Stimulated activated CD4-positive, alpha-beta T cell treated with anti-CD3 and anti-CD28 coated beads, TNF-alpha, amount 100 ng/mL, for 4 hours (primary cell): ENCODE measurements at places on chromosomes 2 and 18.

- DNase-seq: no peak
Observed at GRCh38 chr18:62516242-62516641, 6.6 kb upstream of the ZCCHC2 start.

DNA sequence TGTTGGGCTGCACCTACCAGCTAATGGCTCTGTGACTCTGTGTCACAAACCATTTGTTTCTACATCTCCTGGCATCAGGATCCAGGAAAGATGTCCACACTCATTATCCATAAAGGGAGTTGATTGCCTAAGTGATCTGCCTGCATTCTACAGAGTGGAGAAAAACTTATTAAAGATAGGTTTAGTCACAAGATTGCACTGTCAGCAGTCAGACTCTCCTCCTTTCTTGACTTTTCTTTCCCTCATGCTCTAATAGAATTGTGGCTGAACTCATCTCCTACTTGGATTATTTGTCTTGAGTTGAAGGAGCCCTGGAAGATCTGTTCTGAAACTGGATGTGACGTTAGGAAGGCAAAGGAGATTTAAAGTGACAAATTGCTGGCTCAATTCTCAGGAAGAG, 152.7 kb downstream of the SLC8A1 start:
- DNase-seq: no peak

DNA sequence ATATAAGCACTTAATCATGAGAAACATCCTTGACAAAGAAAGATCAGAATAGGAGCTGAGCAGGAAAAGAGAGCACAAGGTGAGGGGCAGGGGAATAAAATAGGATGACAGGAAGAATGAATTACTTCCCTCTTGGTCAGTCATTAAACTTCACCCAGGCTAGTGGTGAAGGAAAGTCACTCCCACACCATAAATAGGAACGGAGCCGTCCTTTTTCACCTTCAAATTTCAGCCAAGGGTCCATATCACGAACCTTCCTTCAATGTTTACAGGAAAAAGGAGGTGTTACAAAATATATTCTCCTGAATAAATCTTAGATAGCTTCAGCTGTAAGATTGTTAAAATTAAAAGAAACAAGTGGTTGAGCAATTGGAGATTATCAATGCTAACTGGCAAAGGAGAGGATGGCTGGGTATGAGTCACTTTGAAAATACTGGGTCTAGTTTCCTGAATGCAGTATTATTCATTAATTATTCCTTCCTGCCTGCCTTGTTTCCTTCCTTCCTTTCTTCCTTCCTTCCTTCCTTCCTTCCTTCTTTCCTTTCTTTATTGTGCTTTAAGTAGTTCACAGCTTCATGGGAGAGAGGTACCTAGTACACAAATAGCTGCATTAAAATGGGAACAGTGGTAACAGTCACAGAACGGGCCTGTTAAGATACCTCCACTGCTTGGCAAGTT, 292.3 kb upstream of the ID2 start:
- no peak for DNase-seq

DNA sequence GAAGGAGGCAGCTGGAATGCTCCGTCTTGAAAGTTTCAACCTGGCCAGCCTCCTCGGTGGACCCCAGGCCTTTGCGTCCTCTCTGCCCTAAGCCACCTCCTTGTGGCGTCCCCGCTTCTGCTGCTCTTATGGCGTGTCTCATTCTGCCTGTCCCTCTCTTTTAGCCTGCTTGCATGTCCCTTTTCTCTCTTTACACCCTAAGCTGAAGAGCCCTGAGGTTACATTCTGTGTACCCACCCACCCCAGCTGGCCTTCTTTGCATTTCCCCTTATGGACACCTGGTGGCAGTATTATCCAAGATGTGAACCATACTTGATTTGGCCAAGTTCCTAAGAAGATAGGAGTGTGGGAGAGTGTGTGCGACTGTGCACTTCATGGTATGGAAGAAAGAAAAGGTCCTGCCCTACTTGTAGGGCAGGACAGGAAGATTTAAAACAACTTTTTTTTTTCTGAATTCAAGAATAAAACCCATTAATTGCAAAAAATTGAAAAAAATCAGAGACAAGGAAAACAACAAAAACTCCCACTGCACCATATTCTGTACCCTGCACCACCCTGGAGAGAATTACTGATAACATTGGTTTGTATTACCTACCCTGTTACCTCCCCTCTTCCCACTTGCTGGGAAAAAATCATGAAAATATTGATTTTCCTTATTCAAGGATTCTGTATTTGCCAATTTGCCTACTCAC, 77.4 kb downstream of the DYSF start:
- no peak for DNase-seq

GRCh38 chr18:74579496-74580065, 18.1 kb upstream of the ZNF407 start:
- DNase-seq: no peak

GRCh38 chr18:57754577-57755338, 48.4 kb downstream of the ATP8B1 start:
- DNase-seq: no peak

DNA sequence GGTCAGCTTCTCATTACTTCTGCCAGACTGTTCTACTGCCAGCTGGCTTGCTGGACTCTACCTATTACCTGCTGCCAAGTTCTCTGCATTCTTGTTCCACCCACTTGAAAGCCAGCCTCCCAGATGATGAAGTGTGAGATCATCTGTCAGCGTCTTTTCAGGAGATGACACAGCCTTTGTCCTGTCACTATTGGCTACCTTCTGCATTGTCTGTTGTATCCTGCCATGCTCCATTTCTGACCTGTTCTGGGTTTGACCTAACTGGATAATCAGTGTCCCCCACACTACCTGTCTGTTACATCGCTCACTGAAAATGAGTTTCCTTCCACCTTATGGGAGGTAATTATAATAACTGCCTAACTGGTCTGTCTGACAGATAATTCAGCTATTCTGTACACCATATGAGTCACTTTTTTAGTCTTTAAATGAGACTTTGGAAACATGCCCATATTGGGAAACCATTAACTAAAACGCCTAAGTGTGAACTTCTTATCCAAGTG, 520.6 kb downstream of the METTL4 start:
- no peak for DNase-seq

- DNase-seq: no peak
Observed at GRCh38 chr2:113962692-113963480, 73.0 kb downstream of the ACTR3 start.

- DNase-seq: no peak
Observed at GRCh38 chr2:4791488-4791887, 900.7 kb upstream of the SOX11 start.

DNA sequence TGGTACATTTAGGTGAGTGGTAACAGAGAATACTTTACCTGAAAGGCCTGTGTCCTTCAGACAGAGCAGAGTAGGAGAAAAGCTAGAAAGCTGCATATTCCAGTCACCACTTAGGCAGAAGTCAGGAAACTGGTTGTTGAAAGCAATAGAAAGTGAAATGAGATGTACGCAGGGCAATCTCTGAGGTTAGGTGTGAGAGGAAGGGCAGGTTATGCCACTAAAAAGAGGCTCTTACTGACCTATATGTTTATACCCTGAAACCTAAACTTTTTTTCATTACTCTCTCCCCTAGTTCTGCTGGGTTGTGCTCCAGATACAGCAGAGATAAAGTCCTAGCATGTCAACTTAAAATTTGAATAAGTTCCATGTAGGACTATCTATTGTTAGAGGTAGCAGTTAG, 93.5 kb downstream of the COX7A2L start:
- DNase-seq: no peak

DNA sequence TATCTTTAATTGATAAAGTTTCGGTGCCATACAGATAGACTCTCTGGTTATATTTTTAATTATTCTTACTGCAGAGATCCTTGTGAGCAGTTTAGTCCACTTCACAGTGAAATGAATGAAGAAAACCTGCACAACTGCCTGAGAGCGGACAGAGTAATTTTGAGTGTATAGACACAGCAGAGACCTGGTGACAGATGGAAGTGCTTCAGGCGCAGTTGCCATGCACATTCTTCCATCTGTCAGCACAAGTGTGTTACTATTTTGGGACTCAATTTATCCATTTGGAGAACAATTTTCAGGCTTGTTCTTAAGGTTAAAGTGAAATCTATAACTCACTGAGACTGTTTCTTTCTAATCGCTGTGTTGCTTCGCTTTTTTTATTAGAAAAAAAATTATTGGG, 147.8 kb upstream of the SPHKAP start:
- DNase-seq: no peak

DNA sequence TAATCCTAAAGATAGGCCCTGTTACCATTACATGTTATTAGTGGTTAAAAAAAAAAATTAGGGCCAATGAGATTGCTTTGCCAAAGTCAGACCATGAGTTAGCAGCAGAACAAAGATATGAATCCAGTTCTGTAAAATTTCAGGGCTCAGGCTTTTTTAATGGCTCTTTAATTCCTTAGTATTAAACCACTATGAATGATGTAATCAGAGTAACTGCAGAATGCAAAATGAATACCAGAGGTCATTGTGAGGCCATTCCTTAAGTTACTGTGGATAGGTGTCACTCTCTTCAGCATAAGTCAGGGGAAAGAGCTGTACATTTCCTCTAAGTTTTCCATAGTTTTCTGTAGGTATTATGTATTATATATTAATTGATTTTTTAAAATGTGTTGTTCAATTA, 42.2 kb upstream of the TBR1 start:
- no peak for DNase-seq

- no peak for DNase-seq
Observed at GRCh38 chr2:132725148-132725547, 55.1 kb upstream of the LYPD1 start.

GRCh38 chr2:215830304-215830703, 183.0 kb downstream of the MREG start:
- DNase-seq: no peak

DNA sequence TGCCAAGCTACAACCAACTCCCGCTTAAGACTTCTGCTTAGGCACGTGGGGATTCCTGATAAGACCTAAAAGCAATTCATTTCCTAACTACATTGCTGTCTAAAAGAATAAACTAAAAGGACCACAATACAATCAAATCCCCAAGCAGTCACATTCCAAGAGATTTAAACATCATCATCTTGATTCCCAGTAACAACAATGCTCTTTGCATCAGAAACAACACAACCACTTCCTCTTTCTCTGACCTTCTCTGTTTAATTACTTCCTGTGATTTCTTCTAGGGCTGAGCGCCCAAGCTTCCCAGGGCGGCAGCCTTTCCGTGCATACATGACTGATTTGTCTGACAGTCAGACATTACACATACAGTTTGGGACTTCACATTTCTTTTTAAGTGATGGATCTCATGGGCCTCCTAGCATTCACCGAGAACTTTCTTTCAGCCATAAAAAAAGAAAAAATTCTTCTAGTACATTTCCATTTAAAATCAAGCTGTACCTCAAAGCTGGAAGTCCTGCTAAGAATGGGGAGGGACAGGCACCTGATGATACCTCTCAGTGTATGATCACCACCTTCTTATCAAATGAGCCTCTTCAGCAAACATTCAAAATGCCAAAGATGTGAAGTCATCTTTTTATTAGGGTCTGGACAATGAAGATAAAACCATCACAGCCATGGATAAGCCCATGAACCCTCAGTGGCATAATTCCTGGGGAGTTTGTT, 11.5 kb downstream of the SPRED2 start:
- no peak for DNase-seq

GRCh38 chr2:237309416-237309815, 104.5 kb downstream of the COL6A3 start:
- no peak for DNase-seq

DNA sequence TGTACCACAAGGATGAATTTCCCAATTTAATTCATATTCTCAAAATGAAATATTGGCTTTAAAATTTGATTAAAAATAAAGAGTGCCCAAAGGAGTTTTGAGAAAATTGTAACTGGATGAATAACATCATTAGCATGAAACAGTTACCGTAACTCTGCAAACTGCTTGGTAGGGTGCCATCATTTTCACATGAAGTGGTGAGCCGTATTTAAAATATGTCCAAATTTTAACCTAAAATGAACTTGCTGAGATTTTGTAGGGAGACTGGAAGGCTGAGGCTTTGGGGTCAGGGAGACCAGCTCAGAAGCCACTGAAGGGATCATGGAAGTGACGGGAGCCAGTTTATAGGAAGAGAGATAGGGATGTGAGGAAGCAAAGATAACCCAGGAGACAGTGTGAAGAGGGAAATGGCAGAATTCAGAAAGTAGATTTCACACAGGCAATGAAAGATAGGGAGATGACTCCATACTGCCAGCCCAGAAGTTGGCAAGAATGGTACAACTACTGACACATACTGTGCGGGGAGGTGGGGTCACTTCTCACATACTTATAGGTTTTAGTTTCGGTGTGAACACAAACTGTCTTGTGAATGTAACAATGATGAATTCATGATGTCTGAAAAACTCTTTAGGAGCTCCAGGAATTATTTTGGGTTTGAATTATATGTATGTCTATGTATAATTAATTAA, 53.8 kb downstream of the EFEMP1 start:
- no peak for DNase-seq

GRCh38 chr2:239666053-239666854, 265.4 kb upstream of the HDAC4 start:
- DNase-seq: no peak

GRCh38 chr2:74779265-74779558, 54.7 kb upstream of the HK2 start:
- no peak for DNase-seq

DNA sequence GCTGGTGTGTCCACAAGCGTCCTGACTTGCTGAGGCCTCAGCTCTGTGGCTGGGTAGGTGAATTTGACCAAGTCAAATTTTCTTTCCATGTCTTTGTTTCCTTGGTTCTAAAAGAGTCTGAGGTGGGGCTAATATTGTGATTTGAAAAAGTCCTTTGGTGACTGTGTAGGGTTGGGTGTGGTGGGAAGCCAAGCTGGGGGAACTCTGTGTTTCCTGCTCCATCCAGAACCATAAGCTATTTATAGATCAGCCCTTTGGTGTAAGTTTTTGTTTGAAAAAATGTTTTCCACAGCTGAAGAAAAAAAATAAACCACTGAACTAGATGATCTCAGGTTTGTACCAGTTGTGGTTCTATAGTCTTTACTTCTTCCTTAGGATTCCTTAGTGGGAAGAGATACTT, 462.7 kb downstream of the TGIF1 start:
- no peak for DNase-seq

- DNase-seq: no peak
Observed at GRCh38 chr2:117409443-117409842, 405.0 kb upstream of the DDX18 start.

DNA sequence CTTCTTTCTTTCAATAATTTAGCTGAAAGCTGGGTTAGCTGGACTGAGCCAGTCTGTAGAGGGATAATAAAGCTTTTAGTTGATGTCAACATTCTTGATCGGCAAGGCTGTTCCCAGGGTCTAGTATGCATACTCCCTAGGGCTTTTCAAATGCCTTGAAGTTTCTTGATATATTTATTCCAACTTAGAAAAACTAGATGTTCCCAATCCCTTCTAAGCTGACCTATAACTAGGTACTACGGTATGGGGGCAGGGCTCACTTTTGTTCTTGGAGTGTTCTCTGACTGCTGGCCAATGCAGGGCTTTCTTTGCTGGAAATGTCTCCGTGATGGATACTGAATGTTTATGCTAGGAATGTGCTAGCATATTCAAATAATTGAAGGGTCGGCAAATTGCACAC, 258.6 kb upstream of the TANK start:
- no peak for DNase-seq

GRCh38 chr2:132825601-132826000, 155.6 kb upstream of the LYPD1 start:
- no peak for DNase-seq
